ENCODE measurements at places on chromosomes 16 and 17. TPM values are rescaled to one million over a fixed set of nuclear protein-coding genes. Genes with fewer than 3 reads are reported as not detected.

DNA sequence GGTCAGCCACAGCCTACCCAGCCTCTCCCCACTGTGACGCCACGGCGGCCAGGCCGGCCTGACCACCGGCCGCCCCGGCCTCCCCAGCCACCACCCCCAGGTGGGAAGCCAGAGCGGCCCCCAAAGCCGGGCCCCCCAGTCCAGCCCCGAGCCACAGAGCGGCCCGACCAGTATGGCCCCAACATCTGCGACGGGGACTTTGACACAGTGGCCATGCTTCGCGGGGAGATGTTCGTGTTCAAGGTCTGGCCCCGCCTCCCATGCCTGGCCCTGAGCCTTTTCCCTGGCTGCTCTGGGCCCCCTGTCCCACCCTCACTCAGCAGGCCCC lies 16.0 kb downstream of the MMP15 start:
- H3K27me3 ChIP-seq: peaks cover 1% of the 10 kb centered on the region
- H3K27ac ChIP-seq: no peak overlapping the region
- no peak overlapping the region for H3K4me3 ChIP-seq
- no peaks in the 10 kb centered on the region for H3K36me3 ChIP-seq
- no peaks in the 10 kb centered on the region for H3K4me1 ChIP-seq

GRCh38 chr17:30021708-30022317 lies 80.4 kb downstream of the EFCAB5 start:
- peaks cover 6% of the 10 kb centered on the region for H3K27me3 ChIP-seq
- H3K27ac ChIP-seq: no peak overlapping the region
- no peak overlapping the region for H3K4me3 ChIP-seq

SLC2A4 gene
- total RNA-seq: under 0.01 TPM

CCDC92B gene
- total RNA-seq: not detected

KCNH6 gene
- total RNA-seq: 0.28 TPM

RAB26 gene
- total RNA-seq: 1.1 TPM

DNA sequence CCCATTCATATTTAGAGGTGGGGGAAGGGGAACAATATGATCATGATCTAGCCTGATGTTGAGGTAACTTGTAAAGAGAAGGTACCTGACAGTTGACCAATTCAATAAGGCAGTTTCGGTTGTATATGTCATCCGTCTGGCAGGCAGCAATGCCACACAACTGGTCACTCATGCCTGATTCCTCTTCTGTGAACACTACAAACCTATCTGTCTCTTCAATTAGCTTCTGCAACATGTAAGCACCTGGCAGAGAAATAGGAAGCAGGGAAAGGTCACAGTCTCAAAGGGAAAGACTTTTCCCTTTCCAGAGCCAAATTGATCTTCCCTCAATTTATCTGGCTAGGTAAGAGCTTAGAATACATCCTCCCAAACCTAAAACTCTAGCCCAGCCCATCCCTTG lies 10.2 kb upstream of the RSKR start:
- no peaks in the 10 kb centered on the region for H3K4me1 ChIP-seq
- no peaks in the 10 kb centered on the region for H3K27me3 ChIP-seq
- H3K4me3 ChIP-seq: no peak overlapping the region
- H3K27ac ChIP-seq: no peak overlapping the region
- H3K36me3 ChIP-seq: peaks cover 48% of the 10 kb centered on the region
- no peak for DNase-seq

DNA sequence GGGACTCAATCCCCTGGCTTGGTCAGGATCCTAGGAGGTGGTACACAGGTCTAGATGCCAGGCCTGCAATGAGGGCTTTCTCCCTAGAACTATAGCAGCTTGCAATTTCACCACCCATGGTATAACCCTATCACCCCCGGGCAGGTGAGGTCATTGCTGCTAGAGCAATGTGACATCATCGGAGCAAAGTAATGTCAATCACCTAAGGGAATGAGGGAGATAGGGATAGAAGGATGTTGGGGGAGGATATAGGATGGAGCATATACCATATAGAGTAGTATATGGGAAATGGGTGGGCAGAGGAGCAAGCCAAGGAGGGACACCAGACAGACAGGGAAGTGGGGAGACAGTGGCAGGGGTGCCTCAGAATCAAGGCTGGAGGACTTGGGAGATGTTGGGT lies 3.3 kb downstream of the KCNH4 start:
- H3K27me3 ChIP-seq: peaks cover 62% of the 10 kb centered on the region
- 0 out of 2 replicates have a peak, but pooled peaks cover 2% of the 10 kb centered on the region for H3K4me1 ChIP-seq
- H3K27ac ChIP-seq: no peak overlapping the region
- H3K4me3 ChIP-seq: no peak overlapping the region
- no peaks in the 10 kb centered on the region for H3K36me3 ChIP-seq

- peaks cover 11% of the 10 kb centered on the region for H3K4me1 ChIP-seq
- no peak for DNase-seq
- H3K4me3 ChIP-seq: no peak overlapping the region
- no peaks in the 10 kb centered on the region for H3K27me3 ChIP-seq
Measured at GRCh38 chr16:22027633-22028032, 19.7 kb downstream of the MOSMO start.

SYNRG gene
- 11.7 TPM for total RNA-seq

Data from IMR-90 (cell line).